ENCODE measurements at places on chromosomes 16 and 17.

DNA sequence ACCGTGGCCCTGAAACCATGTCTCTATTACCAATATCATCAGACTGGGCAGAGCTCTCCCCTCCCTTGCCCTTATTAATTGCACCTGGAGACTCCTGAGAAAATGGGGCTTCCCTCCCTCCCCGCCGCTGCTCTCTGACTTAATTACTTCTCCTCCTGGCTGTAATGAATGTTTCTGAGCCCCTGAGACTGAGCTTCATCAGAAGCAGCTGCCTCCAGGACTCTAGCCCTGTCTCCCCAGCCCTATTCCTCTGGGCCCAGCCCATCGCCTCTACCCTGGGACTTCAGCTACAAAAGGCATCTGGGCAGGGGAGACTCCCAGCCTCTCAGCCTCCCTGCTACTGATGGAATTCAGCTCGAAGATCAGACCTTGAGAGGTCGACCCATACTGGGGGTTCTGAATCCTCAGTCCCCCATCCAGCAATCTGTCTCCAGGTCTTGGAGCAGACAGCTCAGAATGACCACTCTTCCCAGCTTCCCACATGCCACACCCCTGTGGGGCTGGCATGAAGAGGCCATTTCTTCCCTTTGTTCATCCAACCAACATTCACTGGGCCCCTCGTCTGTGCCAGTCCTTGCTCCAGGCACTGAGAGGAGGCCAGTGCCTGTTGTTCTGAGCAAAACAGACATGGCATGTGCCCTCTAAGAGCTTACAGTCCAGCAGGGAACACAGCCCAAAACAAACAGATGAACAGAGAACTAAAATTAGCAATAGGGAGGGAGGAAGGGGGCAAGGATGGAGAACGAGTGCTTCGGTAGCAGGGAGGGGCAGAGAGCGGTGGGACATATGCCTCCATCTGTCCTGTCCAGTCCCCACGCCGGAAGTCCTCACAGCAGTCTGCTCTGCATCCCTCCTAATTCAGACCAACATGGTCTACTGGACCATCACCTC lies 17.0 kb upstream of the NAGS start:
- no peak for DNase-seq

GRCh38 chr17:78873519-78874340 lies 29.3 kb downstream of the CEP295NL start:
- no peak for DNase-seq

GRCh38 chr16:12025472-12025871 lies 48.9 kb downstream of the SNX29 start:
- DNase-seq = no peak

- DNase-seq = no peak
Observed at GRCh38 chr16:12255473-12255872, 278.9 kb downstream of the SNX29 start.

All from Panc1 (cell line).